ENCODE measurements at places on chromosomes 4 and X.

GRCh38 chr4:98470831-98471230, 187.6 kb downstream of the TSPAN5 start:
- no peak for DNase-seq

GRCh38 chr4:173169428-173170181, 994 bp downstream of the GALNT7 start:
- no peak for DNase-seq

DNA sequence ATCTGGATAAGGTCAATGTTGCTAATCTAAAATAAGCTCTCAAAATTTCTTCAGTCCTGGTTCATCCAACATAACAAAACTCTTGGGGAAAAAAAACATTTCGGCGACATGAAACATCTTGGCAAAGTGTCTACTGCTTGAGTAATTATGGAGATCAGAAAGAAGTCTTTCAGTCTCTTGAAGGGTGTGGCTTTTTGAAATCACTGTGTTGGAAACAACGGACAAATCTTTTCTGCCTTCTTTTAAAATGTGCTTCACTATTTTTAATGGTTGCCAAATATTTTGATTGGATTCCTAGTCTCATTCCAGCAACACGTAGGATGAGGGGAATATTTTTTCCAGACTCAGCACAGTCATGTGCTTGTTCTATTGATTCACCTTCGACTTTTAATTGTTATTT, 138.6 kb downstream of the KLHL8 start:
- DNase-seq: no peak

DNA sequence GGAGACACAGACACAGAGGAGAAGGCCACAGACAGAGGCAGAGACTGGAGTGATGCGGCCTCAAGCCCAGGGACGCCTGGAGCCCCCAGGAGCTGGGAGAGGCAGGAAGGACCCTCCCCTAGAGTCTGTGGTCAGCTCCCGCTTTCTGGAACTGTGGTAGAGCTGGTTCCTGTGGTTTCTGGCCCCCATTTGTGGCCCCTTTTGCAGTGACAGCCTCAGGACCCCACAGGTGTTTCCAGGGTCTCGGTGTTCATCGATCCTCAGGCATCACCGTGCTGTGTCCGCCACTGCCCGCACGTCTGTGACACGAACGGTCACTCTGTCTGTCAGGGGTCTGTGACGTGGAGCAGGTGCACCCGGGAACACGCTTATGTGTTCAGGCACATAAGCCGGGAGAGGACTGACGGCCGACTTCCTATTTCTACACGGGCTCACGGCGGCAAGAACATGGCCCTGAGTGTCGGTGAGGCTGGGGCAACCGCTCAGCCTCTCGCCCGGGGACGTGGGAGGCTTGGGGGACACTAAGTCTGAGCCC, 7.9 kb downstream of the GTPBP6 start:
- no peak for DNase-seq

GRCh38 chr4:42637867-42638266, 19.0 kb downstream of the ATP8A1 start:
- no peak for DNase-seq

GRCh38 chrX:77422891-77423648, 24.1 kb upstream of the FGF16 start:
- no peak for DNase-seq

GRCh38 chr4:182743815-182744214, 173.4 kb downstream of the DCTD start:
- DNase-seq: no peak

Data from HS-5 (cell line).